ENCODE measurements at places on chromosomes 2 and 18.

DNA sequence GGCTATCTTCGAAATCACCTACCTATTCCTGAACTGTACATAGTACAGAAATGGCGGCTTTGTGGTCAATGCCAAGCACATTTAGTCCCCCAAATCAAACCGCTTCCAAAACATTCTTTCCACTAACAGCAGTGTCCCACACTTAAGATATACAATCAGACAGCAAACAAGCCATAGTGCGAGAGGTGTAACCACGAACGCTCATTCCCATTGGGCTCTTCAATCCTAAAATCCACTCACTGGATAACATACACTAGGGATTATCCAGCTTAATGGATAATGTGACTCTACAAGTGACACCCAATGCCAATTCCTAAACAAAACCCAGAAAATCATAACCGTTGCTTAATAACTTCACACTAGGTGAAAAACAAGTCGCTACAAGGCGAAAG lies 2.0 kb downstream of the XPO1 start:
- no peak for DNase-seq

DNA sequence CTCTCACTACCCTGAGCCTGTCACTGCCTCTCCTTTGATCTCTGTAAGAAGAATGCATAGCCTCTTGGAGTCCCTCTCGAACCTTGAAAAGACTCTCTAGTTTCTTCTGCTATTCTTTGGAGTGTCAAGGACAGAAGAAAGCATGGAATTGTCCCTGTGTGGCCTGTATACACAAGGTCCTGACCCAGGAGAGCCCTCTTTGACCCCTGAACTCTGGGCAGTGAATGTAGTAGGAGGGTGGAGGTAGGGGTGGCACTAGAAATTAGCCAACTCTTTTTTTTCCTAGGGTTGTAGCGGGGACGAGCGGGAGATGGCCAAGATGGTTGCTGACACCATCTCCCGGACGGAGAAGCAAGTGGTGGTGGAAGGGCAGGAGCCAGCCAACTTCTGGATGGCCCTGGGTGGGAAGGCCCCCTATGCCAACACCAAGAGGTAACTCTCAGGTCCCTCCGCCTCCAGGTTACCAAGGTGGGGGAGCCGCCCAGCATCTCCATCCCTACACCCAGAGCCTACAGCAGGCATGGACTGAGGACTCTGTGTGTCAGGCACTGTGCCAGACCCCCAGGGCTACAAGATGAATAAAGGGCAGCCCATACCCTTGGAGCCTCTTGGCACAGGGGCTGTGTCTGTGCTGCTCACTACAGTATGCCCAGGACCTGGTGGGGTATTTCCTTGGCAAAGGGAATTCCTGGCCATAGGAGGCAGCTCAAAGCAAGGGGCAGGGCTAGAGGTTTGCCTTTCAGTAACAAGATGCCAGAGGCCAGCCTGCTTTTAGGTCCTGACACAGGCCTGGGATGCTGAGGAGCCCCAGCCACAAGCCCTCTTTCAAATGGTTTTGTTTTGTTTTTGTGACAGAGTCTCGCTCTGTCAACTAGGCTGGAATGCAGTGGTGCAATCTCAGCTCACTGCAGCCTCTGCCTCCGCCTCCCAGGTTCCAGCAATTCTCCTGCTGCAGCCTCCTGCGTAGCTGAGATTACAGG lies 16.4 kb downstream of the VIL1 start:
- no peak for DNase-seq

GRCh38 chr2:21256006-21256405 lies 132.2 kb downstream of the TDRD15 start:
- DNase-seq, result no peak

- DNase-seq, result no peak
These were observed 118.0 kb upstream of the TMEM200C start for GRCh38 chr18:6013171-6013810.

DNA sequence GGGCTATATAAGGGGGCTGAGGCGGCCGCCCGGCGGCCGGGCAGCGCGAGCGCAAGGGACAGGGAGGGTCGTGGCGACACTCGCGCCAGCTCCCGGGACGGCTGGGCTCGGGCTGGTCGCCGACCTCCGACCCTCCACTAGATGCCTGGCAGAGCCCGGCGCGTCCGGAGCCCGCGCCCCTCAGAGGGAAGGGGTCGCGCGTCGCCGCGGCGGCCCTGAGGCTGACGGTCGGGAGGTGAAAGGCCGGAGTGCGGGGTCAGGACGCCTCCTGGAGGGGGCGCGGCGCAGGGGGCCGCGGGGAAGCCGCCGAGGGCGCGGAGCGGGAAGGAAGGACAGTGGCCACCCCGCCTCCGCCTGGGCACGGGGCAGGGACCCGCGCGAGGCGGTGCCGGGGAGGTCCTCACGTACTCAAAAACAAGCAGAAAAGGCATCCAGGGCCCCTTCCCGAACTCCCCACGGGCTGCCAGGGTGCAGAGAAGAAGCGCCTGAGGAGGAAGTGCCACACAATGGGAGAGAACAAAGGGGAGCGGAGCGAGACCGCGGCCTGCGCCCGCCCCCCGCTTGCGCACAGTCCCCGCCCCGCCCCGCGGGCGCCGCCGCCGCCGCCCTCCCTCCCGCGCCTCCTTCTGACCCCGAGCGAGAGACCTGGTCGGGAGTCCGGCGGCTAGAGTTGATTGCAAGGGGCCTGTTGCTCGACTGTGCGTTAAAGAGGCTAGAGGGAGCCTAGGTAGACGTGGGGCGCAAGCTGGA lies 776 bp upstream of the KLF7 start:
- peak; percentile 63 for DNase-seq

DNA sequence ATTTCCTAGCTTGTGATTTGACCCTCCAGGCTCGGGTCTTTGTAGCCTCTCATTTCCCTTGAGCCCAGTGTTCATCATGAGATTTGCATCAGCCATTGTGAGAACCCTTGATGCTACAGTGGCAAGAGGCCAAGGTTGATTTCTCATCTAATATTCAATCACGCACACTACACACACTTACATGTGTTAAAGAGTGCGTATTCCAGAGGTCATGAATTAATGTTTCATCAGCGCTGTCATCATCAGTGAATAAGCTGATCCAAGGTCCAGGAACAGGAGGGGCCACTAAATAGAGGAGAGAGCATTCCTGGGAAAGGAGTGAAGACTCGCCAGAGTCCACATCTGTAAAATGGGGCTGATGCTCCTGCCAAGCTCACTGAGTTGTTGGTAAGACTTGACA lies 276.1 kb upstream of the SIX2 start:
- DNase-seq, result no peak
